ENCODE measurements at places on chromosomes 16 and 17.

- no peak for DNase-seq
Measured at GRCh38 chr17:55040611-55041010, 72.0 kb downstream of the STXBP4 start.

DNA sequence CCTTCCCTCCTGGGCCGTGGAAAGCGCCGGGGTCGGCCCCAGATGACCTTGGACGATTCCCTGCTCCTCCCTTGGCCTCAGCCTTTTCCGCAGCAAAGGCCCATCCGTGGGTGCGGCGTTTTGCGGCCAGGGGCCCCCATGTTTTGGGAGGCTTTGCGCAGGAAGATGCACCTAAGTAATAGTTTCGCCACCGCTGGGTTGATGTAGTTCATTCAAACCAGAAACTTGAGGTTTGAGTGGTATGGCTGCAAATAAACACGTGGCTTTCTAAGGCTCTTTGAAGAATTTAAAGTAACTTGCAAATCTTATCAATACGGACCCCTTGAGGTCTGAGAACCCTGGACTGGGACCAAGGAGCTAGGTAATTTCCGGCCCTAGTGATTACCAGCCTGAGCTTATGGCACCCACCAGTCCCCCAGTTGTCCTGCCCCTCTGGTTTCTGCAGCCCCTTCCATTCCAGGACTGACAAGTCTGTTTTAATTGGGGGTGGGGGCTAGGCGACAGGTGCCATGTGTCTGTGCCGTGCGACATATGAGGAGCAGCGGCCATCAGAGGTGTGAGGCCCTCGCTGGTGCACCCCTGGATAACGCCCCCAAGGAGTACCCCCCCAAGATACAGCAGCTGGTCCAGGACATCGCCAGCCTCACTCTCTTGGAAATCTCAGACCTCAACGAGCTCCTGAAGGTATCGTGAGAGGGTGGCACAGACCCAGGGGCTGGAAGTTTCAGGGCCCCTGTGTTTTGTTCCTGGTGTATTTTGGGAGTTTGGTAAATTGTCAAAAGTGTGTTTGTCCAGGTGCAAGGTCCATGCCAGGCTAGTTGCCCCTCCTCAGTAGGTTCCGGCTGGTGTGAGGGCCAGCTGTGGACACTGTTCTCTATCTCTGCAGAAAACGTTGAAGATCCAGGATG lies 834 bp downstream of the MRPL12 start:
- DNase-seq, result no peak

GRCh38 chr16:23148166-23148512 lies 1.1 kb downstream of the USP31 start:
- DNase-seq, result peak; percentile 44

DNA sequence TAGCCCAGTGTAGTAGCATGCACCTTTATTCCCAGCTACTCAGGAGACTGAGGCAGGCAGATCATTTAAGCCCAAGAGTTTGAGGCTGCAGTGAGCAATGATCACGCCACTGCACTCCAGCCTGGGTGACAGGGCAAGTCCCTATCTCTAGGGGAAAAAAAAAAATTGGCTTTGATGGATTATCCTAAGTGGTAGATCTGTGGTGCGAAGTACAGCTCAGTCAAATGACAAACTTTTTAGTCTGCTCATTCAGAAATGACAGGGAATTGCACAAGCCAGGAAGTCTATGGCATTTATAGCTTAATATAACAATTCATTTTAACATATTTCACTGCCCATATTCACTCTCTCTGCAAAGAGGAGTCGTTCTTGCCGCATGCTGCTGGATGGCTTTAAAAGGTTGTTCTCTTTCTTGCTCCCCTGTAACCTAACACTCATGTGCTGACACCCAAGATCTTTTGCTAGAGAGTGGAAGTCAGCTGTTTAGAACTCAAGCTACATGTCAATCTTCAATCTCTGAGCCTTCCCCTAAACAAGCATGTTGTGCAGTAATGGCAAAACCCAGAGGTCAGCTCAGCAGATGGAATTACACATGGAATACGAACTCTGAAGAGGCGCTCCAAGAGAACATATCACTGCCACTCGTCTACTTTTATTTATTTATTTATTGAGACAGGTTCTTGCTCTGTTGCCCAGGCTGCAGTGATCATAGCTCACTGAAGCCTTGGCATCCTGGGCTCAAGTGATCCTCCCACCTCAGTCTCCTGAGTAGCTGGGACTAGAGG lies 32.8 kb downstream of the RNF157 start:
- DNase-seq, result no peak

GRCh38 chr17:37564252-37564651 lies 45.0 kb downstream of the SYNRG start:
- DNase-seq, result no peak

- DNase-seq, result no peak
Measured at GRCh38 chr17:80132906-80133625, 13.9 kb downstream of the EIF4A3 start.

DNA sequence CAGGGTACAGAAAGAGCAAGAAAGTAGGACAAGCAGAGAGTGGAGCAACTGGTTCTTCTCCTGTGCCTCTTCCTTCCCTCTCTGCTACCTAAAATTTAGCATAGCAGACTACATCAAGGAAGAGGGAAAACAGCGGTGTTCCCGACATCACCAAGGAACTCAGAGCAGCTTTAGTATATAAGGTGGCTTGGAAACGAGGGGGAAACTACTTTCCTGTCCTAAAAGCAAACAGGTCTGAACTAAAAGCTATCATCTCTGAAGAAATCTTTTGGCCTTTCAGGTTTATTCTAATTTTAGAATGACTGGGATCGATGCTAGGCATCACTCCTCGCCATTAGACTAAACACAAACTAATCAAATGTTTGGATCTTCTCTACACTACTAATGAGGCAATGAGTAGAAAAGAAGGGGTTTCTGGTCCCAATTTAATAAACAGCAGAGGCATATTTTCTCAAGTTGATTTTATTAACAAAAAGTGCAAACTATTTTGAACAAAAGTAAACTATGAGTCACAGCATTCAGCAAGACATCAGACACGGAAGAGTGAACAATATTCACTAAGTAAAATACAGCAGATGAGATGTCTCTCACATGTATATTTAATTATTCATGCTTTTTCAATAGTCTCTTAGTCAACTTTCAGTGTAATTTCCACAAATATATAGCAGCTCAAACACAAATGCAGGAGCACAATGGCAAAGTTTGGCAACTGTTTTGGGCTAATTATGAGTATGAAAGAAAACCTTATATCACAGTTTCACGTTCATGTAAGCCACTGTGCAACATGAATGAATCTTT lies 108.7 kb downstream of the TRIM37 start:
- no peak for DNase-seq
